ENCODE measurements at places on chromosomes 4 and X. TPM values are rescaled to one million over a fixed set of nuclear protein-coding genes. Genes with fewer than 3 reads are reported as not detected.

Gene TGIF2LX
- not detected for total RNA-seq

Gene CORIN
- under 0.01 TPM for total RNA-seq

Gene HPGDS
- not detected for total RNA-seq

Gene FAM133A
- total RNA-seq = not detected

Gene SOWAHD
- total RNA-seq = 0.43 TPM

Gene YIPF7
- not detected for total RNA-seq
